ENCODE measurements at places on chromosomes 7 and 10.
A peak's percentile ranks its signal among the peaks of the same experiment; 100 is the strongest.

DNA sequence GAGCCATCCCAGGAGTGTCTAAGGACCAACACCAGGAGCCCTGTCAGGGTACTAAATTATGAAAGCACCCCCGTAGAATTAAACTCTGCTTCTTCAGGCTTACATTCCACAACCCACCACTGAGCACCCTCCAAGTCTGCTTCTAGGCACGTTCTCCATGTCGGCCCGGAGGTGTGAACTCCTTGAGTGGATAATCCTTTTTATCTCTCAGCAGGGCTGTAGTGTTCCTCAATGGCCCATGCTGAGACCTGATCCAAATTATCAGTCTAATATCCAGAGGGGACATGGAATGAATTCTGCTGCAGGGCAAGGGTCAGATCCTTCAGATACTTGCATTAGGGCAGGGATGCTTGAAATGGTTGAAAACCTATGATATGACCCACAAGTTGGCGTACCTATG is 55.9 kb upstream of the TARP start:
- no peak for DNase-seq

GRCh38 chr10:123643315-123643714 is 22.8 kb upstream of the GPR26 start:
- DNase-seq, result no peak

- DNase-seq, result no peak
These were observed 28.5 kb downstream of the FOXL3 start for GRCh38 chr7:318476-318875.

DNA sequence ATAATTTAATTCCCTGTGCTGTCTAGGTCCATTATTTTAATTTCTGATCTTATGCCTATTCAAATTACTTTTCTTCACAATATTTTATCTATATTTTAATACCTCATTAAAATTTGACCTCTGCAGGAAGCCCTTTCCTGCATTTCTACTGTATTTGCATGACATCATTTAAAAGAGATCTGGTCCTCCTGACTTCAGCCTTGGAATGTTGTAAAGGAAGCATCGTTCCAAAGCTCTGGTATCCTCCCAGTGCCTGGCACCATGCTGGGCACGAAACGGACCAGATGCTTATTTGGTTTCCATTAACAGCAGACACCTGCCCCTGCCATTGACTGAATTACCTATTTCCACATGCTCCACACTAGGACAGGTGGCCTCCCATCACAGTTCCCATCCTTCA is 247.5 kb downstream of the KLF6 start:
- DNase-seq, result no peak

DNA sequence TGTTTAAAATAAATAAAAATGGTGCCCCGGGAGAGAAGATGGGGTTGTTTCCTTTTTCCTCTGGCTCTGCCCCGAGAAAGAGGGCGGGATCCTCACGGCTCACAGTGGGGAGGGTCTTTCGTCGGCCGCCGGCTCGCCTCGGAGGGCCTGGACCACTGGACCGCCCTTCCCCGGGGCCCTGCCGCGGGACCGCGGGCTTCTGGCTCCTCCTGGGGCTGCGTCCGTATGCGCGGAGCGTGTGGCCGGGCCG is 3.5 kb upstream of the IGF2BP3 start:
- DNase-seq, result no peak

DNA sequence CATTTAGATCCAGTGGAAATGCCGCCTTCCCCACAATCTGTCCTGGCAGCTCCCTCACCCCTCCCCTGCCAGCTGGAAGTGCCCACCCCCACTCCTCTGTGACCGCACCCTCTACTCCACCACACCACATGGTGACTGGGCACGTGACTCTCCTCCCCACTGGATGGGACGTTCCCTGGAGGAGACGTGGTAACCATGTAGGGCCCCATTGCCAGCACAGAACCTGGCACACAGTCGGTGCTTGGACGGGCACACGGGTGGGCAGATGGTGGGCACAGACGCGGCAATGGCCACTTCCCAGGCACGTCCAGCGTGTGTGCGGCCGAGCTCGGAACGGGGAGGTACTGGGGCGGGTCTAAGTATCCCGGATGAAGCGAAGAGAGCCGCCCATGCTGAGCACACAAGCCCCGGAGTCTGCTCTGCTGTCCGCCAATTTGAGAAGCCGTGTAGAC is 245.6 kb downstream of the MAD1L1 start:
- DNase-seq, result peak; percentile 19

- DNase-seq, result no peak
These were observed 22.8 kb upstream of the PWWP2B start for GRCh38 chr10:132374176-132374575.

DNA sequence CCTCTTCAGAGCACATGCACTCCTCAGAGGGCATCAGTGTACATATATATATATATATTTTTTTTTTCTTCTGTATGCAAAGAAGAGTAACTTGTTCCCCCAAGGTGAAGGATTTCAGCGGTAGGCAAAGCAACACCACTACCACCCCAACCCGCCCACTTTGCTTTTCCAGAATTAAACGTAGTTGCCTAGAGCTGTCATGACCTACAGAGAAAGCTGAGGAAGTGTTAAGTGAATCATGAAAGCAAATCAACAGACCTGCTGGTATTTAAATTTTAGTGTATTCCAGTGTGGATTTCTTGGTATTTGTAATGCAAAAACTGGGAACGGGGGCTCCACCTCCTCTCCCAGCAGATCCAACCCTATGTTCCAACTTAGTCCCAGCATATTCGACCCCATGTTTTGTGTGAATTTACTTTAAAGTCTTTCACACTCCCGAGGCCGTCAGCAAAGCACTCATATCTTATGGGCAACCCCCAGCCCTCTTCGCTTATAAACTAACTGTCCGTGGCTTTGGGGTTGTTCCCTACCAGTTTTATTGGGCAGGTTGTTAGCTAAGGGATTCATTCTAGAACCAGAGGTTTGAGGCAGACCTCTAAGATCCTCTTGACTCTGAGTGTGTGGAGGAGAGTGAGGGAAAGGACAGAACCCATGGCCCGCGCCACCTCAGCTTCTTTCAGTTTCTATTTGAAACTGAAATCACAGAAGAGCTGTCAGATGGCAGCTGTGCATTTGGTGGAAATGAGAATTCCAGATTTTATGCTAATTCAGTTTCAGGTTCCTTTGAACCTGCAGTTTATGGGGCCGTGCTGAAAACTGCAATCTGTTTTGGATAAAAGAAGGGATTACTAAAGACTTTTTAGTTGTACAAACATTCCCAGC is 450.2 kb upstream of the GALNT17 start:
- DNase-seq, result no peak

GRCh38 chr10:7411671-7412128 is 866 bp upstream of the SFMBT2 start:
- DNase-seq, result peak; percentile 29
